ENCODE measurements at places on chromosomes 7 and 10.

- no peak for DNase-seq
Observed at GRCh38 chr10:51768886-51769465, 69.6 kb upstream of the CSTF2T start.

DNA sequence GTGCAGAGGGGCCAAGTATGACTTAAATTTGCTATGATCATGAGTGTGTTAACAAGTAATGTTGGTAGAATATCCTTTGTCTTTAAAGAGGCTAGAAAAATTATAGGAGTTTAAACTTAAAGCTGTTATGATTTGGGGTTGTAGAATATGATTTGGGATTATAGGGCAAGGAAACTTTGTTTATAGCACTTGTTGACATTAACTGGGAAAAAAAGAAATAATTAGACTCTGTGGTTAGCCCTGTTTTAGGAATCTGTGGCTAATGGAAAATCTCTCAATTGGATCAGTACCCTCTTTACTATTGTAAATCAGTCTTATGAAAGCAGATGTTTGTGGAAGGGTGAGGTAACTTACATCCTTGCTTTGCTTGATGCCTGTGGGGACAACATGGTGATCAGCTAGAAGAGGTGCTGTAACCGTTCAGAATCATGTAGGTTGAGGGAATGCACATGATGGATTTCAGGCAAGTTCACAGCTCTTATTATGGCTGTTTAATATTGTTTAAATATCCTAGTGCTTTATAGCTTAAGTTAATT is 11.1 kb downstream of the ING3 start:
- no peak for DNase-seq

- DNase-seq, result no peak
Observed at GRCh38 chr7:111088328-111088727, 2.6 kb upstream of the LRRN3 start.

GRCh38 chr10:3828404-3829155 is 43.6 kb upstream of the KLF6 start:
- no peak for DNase-seq

GRCh38 chr7:121204537-121204936 is 124.3 kb upstream of the WNT16 start:
- DNase-seq, result no peak

DNA sequence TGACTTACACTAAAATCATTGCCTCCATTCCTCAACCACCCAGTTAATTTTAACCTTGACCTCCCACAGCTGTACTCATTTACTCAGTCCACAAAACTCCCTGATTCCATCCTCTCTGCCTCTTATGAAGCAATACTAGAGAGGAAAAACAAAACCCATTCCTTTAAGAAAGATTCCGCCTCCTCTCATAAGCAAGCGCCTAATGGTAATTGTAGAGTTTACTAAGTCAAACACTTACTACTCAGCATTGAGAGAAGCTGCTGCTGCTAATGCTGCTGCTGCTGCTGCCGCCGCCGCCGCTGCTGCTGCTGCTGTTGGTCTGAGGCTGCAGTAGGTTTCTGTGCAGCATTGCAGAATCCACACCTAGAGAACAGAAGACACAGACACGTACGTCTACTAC is 2.1 kb upstream of the ADD3 start:
- no peak for DNase-seq

- no peak for DNase-seq
Observed at GRCh38 chr7:118590107-118590506, 365.6 kb downstream of the ANKRD7 start.

DNA sequence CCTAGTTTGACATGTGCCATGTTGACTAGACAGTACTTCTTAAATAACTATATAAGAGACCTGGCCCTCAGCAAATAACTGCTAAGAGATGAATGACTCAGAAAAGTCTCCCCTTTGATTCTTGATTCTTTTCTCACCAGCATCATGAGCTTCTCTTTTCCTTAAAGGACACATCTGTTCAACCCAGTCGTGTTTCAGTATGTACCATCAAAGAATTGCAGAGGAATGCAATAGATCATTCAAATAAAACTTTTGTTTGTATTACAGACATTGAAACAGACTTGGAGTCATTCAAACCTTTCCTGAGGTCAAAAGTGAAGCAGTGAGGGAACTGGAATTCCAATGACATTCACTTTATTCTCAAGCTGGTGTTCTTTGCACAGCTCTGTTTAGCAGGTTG is 598.3 kb upstream of the GHITM start:
- no peak for DNase-seq

GRCh38 chr10:128052696-128053095 is 73.5 kb downstream of the MKI67 start:
- DNase-seq, result no peak

DNA sequence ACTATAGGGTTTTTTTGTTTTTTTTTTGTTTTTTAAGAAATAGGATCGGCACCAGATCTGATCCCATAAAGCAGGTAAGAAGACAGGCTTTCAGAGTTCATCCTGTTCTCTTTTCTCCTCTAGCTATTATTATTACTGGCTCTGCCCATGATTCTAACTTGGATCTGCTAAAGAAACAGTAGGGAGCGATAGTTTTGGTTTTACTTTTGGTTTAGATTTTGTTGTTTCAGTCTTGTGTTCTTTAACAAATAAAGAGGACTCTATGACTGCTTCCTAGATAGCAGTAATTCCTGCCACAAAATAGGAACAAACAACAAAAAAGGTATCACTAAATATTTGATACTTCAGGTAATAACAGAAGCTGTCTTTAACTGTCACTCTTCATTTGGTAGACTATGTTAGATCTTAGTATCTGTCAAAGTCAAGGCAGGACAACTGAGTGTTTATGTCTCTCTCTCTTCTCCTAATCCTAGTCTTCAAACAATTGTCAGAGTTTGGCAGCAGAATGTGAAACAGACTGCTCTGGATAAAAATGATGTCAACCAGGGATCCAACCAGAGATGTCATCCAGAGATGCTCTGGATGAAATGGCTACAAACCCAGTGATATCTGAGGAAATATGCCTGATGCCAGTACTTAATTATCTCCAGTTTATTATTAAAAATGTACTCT is 99.8 kb downstream of the KMT2C start:
- no peak for DNase-seq

DNA sequence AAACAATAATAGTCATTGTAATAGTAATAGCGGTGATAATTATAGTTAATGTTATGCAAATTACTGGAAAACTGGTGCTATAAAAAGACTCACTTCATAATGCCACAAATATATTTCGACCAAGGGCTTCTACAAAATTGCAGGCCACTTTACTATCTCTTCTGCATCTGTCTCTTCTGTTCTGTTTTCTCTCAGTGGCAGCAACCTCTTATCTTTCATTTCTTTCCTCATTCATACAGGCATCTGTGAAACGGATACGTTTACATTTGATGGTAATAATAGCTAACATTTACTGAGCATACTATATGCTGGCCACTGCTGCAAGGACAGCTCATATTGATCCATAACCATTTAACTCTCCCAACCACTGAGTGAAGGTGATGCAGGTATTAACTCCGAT is 537.4 kb upstream of the PFKP start:
- no peak for DNase-seq

DNA sequence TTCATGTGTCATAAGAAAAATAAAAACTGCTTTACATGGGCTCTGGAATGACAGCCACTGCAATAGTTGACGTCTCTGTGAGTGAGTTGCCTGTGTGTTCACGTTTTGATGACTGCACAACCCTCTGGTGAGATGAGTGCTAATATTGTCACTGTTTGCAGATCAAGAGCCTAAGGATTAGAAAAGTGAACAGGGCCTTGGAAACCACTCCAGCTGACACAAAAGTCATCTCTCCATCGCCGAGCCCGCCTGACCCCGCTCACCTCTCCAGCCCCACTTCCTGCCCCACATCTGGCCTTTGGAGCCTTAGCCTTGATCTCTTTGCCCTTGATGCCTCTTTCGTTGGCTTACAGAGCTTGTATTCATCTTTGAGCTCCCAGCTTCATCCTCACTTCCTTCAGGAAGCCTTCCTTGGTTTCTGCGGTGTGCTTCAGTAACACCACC is 351.7 kb downstream of the TCERG1L start:
- no peak for DNase-seq

GRCh38 chr10:78518224-78518623 is 484.6 kb downstream of the RPS24 start:
- DNase-seq, result no peak

GRCh38 chr10:57968328-57969016 is 299.2 kb downstream of the IPMK start:
- no peak for DNase-seq

DNA sequence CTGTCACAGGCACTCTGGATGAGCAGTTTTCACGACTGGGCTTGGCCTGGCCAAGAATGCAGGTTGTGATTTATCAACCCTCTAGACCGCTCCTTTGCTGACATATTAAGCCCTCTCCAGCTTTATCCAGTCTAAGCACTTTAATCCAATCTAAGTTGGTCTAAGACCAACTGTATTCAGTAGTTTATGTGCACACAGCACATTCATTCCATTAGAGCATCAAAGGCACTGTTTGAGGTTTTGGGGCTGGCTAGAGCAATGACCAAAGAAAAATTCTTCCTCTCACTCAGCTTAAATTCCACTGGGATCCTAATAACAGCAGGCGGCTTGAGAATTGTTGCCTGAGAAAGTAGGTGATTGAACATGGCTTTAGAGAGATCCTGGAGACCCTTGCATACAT is 176.0 kb upstream of the INSYN2A start:
- DNase-seq, result no peak

DNA sequence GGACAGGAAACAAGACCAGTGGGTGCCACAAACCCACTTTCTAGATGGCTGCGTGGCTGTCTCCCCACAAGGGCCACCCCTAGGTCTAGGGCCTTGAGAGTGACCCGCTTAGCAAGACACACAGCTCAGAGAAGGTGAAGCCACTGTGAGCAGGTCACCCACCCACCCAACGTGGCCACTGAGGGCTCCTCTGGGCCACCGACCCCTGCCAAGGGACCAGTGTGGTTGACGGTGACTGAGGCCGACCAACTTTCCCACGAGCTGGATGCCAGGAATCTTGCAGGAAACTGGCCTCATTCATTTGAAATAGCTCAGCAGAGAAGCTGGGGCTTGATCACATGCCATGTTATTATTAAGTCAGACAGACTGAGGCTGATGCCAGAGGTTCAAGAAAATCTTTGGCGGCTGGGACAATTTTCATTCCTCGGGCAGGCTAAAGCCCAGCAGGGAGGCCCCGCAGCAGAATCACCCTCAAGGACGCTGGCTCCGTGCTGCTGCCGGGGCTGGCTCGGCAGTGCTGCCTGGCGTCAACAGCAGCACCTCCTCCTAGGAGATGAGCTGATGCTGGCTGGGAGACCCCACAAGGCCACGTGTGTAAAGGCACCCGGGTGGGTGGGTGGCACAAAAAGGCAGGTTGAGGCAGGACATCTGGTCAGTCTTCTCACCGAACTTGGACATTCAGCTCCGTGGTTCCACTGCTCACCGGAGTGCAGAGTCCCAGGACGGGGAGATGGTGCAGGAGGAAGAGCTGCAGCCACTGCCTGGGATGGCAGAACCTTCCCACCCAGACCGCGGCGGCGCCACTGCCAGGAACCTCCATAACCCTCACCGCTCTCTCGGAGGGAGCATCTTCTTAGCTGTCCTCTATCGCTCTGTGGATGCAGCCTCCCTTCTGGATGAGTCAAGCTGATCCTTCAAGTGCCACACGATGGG is 57.8 kb downstream of the ZRANB1 start:
- DNase-seq, result no peak

DNA sequence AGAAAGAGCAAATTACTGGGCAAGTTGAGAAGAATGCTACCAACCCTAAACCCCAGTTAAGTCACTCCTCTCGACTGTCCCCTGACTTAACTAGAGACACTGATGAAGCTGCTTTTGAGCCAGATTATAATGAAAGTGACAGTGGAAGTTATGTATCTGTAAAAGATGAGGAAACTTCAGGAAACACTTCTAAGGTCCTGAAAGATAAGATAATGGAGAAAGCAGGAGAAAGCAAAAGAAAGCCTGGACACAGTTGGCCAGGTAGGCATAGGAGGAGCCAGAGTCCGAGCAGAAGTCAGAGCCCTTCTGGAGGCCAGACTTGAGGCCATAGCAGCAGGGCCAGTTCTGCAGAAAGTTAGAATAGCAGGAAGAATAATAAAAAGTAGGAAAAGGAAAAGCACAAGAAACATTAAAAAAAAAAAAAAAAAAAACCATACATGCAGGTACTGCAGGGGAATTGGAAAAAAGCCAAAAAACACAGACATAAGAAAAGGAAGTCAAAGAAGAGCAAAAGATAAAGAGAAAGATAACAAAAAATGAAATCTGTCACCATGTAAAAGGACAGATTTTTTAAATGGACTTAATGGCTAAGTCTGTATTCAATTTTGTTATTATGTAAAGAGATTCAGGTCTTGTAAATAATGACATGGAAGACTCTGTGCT is 101.0 kb upstream of the KCNMA1 start:
- DNase-seq, result no peak

GRCh38 chr10:29841724-29842649 is 207.2 kb upstream of the SVIL start:
- DNase-seq, result no peak

GRCh38 chr7:108327353-108327752 is 128.9 kb downstream of the NRCAM start:
- no peak for DNase-seq

- no peak for DNase-seq
Observed at GRCh38 chr10:103941801-103942200, 23.8 kb upstream of the STN1 start.

Data from T-helper 22 cell (primary cell).